ENCODE measurements at places on chromosomes 13 and 19.

DNA sequence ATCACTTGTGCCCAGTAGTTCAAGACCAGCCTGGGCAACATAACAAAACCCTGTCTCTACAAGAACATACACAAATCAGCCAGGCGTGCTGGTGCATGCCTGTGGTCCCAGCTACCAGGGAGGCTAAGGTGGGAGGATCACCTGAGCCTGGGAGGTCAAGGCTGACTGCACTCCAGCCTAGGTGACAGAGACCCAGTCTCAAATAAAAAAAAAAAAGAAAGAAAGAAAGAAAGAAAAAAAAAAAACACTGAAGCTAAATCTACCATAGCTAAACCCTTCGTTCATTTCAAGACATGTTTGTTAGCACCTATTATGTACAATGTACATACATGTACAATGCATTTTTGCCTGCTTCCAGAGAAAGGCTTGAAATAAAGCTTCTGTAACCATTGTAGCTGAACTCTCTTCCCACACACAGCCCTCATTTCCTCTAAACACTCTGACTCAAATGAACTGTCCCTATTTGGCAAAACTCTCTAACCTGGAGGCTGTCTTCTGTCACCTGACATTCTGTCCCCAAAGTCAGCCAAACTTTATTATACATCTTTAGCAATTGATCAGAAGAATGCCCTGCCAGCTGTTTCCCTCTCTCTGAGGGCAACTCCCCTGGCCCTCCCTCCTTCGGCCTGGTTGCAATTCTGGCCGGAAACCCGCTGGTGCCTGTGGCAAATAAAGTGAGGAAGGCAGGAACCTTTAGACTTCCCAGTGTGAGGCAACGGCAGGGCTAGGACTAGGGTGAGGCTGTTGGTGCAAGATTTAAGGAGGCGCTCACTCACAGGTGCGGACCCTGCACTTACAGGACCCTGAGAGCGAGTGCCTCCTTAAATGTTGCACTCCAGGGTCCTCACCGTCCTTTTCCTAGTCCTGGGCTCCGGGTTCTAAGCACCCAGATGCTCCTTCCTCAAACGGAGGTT lies 1.8 kb downstream of the ETHE1 start:
- DNase-seq, result no peak

GRCh38 chr13:107819071-107819470 lies 396.3 kb downstream of the LIG4 start:
- DNase-seq, result no peak

- no peak for DNase-seq
Observed at GRCh38 chr13:109631069-109631468, 155.3 kb downstream of the IRS2 start.

DNA sequence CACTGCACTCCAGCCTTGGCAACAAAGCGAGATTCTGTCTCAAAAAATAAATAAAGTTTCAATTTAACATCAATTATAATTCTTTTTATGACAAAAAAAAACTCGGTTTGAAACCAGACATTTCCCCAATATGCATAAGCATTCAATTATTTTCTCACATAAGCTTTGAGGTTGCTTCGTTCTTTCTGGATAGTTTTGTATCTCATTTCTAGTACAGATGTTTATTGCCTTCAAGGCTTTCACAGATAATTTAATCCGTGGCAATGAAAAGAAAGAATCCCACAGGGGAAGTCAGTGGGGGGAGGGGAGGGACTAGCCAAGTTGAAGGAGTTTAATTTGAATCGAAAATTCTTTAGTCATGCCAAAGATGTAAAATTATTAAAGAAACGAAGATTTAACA lies 29.6 kb upstream of the TSC22D1 start:
- no peak for DNase-seq

GRCh38 chr13:106151056-106151699 lies 384.3 kb downstream of the EFNB2 start:
- no peak for DNase-seq

- DNase-seq, result peak; percentile 43
Observed at GRCh38 chr19:43555185-43555770, 20.0 kb downstream of the XRCC1 start.

GRCh38 chr19:32404933-32405430 lies 588 bp upstream of the DPY19L3 start:
- no peak for DNase-seq

- peak; percentile 6 for DNase-seq
Observed at GRCh38 chr19:16825312-16826052, 3.7 kb upstream of the SIN3B start.

DNA sequence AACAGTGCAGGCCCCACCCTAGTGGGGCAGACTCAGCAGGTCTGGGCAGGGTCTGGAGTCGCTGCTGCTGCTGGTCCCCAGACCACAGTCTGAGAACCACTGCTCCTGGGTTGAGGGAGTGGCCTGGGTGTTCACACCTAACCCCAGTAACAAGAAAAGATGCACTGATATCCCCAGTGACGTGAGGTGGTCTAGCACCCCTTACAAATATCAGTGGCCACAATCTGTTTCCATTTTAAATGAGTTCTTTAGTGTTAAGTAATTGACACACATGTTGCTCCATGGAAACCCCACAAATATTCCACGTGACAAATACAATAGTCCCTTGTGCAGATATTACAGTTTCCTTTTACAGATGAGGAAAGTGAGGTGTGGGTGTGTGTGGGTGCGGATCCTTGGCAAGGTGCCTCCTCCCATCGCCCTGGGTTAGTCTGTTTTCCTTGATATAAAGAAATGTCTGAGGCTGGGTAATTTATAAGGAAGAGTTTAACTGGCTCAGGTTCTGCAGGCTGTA lies 96.3 kb upstream of the GPR183 start:
- no peak for DNase-seq

- no peak for DNase-seq
Observed at GRCh38 chr13:112105892-112106291, 38.9 kb downstream of the SOX1 start.

DNA sequence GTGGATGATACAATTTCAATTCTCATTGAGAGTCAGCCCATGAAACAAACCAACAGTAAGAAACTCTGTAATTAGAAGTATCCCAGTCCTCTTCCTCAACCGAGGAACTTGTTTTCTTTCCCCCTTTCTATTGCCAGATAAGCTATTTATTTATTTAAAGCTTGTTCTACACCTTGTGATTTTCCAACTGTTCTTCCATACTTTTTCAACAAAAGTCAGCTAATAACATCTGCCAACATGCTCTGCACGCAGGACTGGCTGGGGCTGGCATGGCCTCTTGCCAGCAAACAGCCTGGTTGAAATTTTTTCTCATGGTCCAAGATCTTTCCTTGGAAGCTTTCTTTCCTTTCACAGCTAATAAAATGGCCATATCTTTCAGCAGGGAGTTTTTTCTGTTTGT lies 2.9 kb upstream of the IRS2 start:
- DNase-seq, result no peak

GRCh38 chr19:7733376-7733775 lies 1.5 kb upstream of the CLEC4G start:
- DNase-seq, result no peak

DNA sequence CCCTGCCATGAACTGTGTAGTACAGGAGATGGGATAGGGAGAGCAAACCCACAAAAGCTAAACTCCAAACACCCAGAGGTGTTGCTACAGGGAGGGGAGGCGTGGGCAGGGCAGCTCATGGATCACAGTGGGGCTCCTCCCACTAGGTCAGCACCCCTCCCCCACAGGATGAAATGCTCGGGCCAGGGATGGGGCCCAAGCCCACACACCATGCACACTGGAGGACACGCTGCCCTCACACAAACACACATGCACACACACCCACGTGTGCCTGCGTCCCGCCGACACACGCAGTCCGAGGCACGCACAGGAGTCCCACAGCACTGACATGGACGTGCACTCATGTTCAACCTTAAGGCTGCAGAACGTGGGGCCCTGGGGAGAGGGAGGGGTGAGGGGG lies 6.0 kb upstream of the CCNP start:
- DNase-seq, result no peak

- peak; percentile 1 for DNase-seq
Observed at GRCh38 chr13:72199640-72200039, 332.6 kb upstream of the DACH1 start.

- DNase-seq, result no peak
Observed at GRCh38 chr19:42068756-42069571, 1.0 kb downstream of the GRIK5 start.

DNA sequence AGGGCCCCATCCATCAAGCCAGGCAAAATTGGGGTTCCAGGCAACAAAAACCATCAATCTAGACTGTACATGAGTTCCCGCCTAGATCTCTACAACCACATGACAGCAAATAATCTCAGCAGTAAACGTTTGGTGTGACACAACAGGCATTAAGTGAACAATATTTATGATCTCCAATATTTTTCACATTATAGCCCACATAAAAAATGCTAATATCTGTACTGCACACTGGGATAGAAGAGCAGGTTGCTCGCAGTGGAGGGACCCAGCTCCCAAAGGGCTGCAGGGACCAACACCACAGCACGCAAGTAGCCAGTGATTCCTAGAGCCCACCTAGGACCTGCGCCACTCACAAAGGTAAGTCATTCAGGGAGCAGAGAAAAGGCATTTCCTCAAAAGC lies 25.9 kb downstream of the LATS2 start:
- DNase-seq, result no peak

DNA sequence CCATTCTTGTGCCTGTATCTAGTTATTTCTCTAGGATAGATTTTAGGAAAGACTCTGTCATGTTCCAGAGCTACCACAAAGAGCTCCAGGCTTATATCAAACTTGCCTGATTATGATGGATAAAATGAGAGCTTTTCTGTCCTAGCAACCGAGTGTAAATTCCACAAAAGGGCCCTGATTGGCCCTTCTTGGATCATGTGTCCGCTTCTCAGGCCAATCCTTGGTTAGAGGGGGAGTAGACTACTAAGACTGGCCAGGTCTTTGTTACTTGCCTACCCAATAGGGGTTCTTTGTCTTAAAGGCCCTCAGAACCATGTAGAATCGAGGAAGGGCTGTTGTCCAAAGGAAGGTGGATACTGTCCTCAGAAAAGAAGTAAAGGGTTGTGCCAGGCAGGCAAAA lies 2.4 kb downstream of the DHX34 start:
- no peak for DNase-seq

GRCh38 chr19:43331435-43332010 lies 22.0 kb upstream of the CD177 start:
- no peak for DNase-seq

DNA sequence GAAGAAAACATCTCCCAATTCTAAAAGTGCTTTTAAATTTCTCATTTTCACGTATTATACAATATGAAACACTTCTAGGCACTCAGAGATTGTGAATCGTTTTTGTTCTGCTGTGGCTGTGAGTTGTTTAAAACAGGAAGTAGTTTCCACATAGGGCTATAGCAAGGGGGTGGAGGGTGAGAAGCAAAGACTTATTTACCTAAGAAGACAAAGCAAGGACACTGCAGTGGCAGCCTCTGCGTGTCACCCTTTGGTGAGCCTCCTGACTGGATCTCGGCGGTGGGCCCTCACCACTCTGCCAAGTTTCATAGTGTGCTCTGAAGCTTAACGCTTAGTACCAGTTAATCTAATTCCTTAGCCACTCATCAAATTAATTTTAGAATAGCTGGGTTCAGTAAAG lies 56.8 kb downstream of the TNFSF13B start:
- DNase-seq, result no peak
